ENCODE measurements at places on chromosomes 1 and 21.

DNA sequence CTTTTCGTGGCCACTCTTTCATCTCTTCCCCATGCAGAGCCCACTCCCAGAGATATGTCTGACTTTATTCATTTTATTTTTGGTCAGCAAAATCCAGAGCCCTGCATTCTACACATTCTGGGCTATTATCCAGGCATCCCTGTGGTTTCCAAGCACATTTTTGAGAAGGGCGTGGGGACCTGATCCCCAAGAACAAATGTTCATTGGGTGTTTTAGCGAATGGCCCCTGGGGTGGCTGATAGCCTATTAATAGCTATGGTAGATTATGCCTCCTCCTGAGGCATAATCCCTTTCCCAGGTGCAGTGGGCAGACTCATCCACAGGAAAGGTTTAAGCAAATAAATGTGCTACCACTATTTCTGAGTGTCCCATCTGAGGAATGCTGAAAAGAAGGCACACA, 511.8 kb upstream of the USP24 start:
- no peak for DNase-seq

- no peak for DNase-seq
Measured at GRCh38 chr21:31443736-31444521, 99.9 kb upstream of the TIAM1 start.

DNA sequence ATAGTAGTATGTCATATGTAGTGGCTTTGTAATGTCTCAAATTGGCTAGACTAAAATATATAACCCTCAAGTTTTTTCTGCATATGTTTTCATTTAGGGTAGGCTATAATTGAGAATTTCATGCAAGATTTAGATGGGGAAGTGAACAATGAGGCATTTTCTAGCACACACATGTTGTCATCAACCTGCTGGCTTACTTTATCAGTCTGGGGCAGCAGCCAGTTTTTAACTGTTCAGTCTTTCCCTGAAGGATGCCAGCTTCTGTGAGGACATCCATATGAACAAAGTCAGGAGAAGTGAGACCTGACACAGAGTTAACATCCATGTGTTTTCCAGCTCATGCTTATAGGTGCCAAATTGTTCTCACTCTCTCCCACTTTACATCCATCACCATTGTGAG, 74.7 kb upstream of the OLFM3 start:
- no peak for DNase-seq

GRCh38 chr1:192808163-192808517, 699 bp upstream of the RGS2 start:
- DNase-seq: no peak

- DNase-seq: peak; percentile 87
Measured at GRCh38 chr1:42958488-42959319, at the start of gene SLC2A1. TSS of gene SLC2A1 (minus strand) at chr1:42958868. CDS start at chr1:42958651, 217 bp downstream.

DNA sequence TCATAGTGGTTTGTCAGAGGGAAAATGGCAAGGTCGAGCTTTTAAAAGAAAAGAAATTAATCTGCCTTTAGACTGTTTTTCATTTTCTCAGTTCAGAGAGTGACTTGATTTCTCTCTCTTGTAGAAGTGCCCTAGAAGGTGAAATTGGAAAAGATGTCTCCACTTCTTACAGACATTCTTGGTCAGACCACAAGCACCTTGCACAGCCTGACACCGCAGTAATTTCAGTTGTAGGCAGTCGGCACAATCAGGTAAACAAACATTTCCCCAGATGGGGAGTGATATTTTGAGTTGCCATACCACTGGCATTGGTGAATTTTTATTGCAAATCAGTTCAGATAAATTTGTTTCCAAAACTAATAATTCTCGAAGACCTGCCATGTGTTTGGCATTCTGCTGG, 86.8 kb downstream of the PHTF1 start:
- no peak for DNase-seq

DNA sequence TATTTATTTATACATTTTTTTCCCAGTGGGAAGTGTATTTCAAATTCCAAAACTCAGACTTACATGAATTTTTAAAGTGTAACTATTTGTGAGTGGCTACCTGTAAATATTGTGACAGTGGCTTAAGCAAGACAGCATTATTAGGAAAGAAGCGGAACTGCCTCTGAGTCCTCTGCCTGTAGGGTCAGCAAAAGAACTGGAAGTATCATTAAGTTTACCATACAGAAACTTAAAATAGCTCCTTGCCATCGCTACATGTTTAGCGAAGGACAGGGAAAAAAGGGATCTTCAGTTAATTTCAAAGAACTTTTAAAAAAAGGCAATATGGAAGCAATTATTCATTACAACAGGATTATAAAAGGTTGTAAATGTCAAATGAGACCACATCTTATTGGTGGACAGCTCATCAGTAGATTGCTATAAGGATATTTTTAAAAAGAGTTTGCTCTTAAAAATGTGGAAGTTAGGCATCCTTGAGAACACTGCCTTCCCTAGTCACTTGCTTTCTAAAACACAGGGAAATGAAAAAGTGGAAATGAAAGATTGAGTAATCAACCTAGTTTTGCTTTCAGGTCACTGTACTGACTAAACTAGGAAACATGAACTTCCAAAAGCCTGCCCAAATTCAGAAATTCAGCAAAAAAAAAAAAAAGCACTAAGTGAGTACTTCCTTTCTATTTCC, 39.2 kb downstream of the NSL1 start:
- peak; percentile 13 for DNase-seq

All from Kasumi-1 (cell line).